Myocyte (in vitro differentiated cells): ENCODE measurements at places on chromosomes 12 and 14. TPM values are rescaled to one million over a fixed set of nuclear protein-coding genes. Genes with fewer than 3 reads are reported as not detected.
A peak's percentile ranks its signal among the peaks of the same experiment; 100 is the strongest.

The ADGRD1 gene
- 0.05 and 0.32 TPM in 2 replicates for total RNA-seq

The ACVRL1 gene
- total RNA-seq: 0.52 and 0.78 TPM in 2 replicates

DNA sequence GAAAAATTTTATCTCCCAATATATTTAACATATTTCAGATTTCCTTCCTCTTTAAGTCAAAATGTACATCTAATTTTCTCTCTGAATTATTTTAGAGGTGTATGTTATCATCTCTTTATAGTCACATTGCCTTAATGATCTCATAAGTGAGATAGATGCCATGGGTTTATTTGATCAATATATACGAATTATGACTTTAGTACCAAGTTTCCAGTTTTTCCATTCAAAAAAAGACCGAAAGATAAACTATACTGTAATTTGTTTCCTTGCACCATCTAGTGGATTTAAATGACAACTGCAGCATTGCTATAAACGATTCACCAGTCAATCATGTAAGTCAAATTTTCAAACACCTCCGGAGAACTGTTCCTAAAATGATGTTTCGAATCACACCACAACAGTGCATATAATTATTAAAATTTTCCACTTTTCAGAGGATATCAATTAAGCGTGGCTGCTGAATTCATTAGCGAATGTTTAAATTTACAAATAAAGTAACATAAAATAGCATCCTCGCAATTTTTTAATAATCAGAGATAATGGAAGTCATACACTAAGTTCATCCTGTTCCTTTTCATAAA lies 419 bp upstream of the ATXN7L3B start:
- DNase-seq: peak; percentile 68

DNA sequence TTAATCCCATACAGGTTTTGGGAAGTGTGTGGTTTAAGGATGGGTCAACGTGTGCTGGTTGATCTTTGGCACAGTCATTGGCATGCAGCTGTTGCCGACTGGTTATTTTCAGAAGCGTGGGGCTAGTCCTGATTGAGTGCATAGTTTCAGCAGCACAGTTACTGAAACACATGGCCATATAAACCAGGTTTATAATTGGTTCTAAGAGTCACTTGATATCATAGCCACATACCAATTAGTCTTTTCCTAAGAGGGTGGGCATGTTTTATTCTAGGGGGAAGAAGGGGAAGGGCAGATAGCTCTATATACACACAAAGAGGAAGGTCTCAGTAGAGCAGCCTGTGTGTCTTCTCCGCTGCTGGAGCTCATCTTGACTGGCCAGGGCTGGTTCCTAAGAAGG lies 11.0 kb upstream of the RPS6KL1 start:
- peak; percentile 98 for DNase-seq

DNA sequence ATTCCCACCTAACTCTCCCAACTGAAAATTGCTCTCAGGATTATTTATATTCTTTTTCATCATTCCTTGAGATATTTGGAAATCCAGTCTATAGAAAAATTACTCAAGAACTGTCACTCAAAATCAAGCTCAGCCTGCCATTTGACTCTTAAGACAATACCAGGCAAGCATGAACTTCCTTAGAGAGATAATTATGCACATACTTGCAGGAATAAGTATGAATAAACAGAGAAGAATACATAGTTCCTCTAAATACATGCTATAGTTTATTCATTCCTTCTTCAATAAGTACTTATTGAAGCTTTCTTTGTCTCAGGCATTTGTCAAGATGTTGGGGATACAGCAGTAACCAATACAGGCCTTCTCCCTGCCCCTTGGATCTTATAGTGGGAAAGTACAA lies 154.1 kb downstream of the SRGAP1 start:
- DNase-seq: no peak

The STON2 gene
- total RNA-seq: 67.4 and 78.1 TPM in 2 replicates

The CYP46A1 gene
- 2.2 and 2.8 TPM in 2 replicates for total RNA-seq

DNA sequence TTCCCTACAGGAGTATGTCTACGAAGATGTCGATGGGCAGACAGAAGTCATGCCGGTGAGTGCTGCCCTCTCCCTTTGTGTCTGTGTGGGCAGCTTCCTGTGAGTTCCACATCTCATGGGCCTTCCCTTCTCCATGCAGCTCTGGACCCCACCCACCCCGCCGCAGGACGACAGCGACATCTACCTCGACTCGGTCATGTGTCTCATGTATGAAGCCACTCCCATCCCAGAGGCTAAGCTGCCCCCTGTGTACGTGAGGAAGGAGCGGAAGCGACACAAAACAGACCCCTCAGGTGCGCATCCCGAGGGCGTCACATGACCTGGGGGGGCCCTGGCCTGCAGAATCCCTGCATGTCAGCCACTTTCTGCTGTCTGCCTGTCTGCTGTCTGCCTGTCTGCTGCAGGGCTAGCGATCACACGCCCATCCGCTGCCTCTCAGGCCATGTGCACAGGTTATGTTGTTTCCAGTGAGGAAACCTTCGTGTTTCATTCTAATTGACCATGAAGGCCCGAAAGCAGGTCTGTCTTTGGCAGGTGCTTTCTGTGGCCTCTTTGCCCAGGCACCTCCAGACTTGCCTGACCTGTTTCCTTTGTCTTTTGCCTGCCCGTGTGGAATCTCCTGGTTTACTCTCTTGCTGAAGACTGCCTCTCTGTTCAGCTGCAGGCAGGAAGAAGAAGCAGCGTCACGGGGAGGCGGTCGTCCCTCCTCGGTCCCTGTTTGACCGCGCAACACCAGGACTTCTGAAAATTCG lies 95.1 kb downstream of the EP400 start:
- DNase-seq: no peak

GRCh38 chr12:131365821-131366260 lies 345.0 kb upstream of the SFSWAP start:
- no peak for DNase-seq

DNA sequence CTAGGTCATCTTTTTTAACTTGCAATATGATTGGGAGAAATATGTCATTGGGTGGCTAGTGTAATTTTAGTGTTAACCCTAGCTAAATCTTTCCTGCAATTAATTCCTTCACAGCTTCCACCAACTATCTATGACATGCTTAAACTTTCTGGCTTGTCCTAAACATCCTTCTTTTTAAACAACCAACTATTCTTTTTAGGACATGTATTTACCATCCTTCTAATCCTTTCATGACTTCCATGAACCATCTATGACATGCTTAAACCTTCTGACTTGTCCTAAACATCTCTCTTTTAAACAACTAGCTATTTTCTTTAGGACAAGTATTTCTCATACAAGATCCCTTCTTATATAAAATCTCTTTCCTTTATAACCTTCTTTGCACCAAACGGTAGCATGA lies 179.6 kb upstream of the PDZRN4 start:
- no peak for DNase-seq

The MYBPC1 gene
- 1.4 and 8.4 TPM in 2 replicates for total RNA-seq

DNA sequence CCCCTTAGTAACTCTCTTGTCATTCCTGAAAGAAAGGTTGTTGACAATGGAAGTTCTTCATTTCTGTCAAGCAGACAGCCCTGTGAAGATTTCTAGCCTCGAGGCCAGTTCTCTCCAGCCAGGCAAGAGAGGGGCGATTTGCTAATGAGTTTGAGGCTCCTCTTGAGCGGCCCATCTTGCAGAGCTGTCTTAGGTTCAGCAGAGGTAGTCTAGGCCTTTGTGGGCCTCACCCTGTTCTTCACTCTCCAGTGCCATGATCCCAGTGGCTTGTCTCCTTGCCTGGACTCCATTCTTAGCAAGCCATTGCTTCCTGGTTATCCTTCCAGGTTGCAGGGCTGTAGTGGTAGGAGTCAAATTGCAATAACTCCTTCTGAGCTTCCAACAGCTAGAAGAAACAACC lies 9.7 kb downstream of the TPH2 start:
- no peak for DNase-seq

The FRS2 gene
- total RNA-seq: 59.7 and 66.8 TPM in 2 replicates

DNA sequence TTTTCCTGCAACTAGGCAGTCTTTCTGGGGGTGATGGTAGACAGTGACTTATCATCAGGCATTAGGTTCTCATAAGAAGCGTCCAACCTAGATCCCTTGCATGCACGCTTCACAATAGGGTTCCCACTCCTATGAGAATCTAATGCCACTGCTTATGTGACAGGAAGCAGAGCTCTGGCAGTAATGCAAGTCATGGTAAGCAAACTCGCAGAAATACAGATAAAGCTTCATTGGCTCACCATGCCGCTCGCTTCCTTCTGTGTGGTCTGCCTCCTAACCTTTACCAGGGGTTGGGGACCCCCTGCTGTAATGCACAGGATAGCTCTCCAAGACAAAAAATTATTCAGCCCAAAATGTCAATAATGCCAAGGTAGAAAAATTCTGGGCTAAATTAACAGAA lies 864.2 kb downstream of the TRHDE start:
- no peak for DNase-seq

DNA sequence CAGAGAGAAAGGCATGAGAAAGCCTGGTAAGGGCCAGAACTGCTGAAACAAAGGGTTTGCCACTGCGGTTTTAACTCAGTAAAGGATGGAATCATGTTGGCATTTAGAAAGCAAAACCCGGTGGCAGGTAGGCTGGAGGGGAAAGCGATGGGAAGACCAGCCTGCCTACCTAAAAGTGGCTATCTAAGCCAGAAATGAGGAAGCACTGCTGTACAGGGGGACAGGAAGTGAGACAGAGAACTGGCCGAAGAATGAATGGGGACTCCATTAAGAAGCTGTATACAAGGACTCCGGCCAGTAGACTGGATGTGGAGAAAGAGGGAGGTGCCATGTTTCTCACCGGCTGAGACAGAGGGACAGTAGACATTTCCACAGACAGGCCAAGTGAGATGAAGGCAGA lies 48.2 kb downstream of the PPM1H start:
- no peak for DNase-seq

The MFAP5 gene
- 130 and 136 TPM in 2 replicates for total RNA-seq

The RAD9B gene
- 1.1 and 3.6 TPM in 2 replicates for total RNA-seq

GRCh38 chr14:53495846-53496343 lies 342.8 kb upstream of the DDHD1 start:
- DNase-seq: no peak

DNA sequence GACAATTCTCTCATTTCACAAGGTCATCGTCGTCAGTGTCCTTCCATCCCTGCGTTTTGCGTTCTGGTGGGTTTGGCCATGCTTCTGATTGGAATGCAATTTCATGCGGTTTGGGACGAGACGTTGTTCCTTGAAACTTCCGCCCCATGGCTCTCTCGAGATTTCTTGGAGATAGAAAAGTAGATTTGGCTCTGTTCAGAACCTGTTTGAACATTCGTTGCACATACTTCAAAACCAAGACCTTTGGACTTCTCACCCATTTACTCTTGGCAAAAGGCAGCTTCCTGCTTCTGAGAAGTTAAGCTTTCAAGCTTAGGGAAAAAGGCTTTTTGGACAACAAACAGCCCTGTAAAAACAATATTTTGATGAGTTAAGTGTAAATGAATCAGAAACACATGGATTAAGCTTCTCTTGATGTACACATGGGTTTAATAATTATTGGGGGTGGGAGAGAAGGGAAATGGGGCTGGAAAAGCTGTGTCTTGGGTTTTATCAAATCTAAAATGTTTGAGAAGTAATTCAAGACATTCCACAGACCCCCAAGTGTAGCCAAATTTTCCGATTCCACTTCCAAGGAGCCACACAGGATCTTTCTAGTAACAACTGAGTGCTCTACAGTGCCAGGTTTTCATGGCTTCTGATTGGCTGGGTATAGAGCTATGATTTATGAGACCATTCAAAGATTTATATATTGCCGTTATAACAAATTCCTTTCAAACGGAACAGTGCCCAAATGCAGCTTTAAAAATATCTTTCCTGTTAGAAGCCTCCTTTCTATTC lies 467.2 kb downstream of the MED13L start:
- no peak for DNase-seq

GRCh38 chr12:93449277-93449676 lies 7.5 kb upstream of the UBE2N start:
- no peak for DNase-seq

The AMHR2 gene
- not detected in 2 replicates for total RNA-seq

DNA sequence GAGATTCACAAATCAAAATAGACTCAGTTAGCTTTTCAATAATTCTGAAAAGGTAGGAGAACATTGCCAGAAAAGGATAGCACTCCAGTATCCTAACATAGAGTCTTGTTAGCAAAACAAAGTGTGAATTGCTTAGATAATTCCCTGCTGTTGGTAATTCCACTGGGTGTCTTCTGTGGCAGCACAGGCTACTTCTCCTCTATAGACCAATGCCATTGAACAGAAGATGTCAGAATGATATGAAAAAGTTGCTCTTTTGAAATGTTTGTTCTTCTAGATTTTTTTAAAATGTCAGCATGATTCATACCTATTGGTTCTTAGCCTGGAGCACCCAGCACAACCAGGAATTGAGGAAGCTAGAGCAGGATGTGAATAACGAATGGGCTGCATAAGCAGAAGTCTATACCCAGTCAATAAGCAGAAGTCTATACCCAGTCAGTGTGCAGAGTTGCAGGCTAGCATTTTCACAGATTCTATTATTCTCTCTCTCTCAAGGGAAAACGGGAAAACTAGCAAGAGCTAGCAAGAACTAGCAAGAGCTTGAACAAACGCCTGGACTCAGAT lies 112.8 kb downstream of the SYT1 start:
- no peak for DNase-seq
